ENCODE measurements at places on chromosomes 7 and 10. TPM values are rescaled to one million over a fixed set of nuclear protein-coding genes. Genes with fewer than 3 reads are reported as not detected.

Gene TMEM270
- polyA plus RNA-seq, result not detected

Gene EDRF1
- 8.6 TPM for polyA plus RNA-seq

Gene CALY
- polyA plus RNA-seq, result not detected

Gene GBX1
- polyA plus RNA-seq, result not detected

Gene FRAT1
- polyA plus RNA-seq, result 8.1 TPM

Gene RBM17
- polyA plus RNA-seq, result 91.5 TPM

Gene CYP2E1
- polyA plus RNA-seq, result 0.18 TPM

Gene CNOT4
- 8.9 TPM for polyA plus RNA-seq
